GM03348 (cell line): ENCODE measurements at places on chromosomes 16 and 17.

DNA sequence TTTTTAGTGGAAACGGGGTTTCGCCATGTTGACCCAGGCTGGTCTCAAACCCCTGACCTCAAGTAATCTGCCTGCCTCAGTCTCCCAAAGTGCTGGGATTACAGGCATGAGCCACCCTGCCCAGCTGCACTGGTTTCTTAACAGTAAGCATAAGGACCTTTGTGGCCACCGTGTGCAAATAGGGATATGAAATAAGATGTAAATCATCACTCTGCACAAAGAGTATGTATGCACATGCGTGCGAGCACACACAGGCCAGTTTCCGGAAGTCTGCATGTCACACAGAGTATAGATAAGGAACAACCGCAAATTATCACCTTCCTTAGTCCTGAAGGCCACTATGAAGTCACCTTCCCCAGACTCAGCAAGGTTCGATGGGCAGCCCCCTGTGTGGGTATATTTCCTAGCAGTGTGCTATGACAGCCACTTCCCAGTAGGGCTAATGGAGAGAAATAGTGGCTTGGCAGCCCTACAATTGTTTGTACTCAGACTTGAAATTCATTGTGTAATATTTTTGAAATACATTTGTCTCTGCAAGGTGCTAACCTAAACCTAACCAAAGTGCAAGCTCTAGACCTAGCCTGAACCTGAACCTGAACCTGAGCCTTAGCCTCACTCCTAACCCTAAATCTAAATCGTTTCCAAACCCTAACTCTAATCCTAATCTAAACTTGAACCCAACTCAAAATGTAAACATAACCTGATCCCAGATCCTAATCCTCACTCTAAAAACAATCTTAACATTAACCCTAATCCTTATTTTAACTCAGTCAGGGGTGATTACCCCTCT lies 48.4 kb upstream of the SKAP1 start:
- DNase-seq: no peak

GRCh38 chr17:45305530-45306087 lies 11.2 kb downstream of the MAP3K14 start:
- DNase-seq: no peak

DNA sequence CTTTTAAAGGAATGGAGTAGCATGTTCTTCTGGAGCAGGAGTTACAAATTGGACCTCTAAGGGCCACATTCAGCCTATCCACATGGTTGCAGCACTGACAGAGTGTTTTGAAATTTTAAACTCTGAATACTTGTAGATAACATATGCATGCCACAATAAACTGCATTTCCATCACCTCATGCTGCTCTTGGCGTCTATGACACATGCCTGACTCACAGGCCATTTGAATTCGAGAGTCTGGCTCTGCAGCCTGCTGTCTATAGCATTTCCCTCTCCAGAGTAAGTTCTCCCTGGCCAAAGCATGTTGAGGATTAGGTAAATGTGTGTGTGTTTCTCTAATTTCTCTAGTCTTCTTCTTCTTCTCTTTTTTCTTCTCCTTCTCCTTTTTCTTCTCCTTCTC lies 28.7 kb upstream of the MYOCD start:
- DNase-seq: peak; percentile 64

- DNase-seq: peak; percentile 85
Observed at GRCh38 chr17:29645515-29646051, 22.9 kb upstream of the CORO6 start.

GRCh38 chr16:89040391-89040790 lies 53.3 kb upstream of the ACSF3 start:
- DNase-seq: no peak

DNA sequence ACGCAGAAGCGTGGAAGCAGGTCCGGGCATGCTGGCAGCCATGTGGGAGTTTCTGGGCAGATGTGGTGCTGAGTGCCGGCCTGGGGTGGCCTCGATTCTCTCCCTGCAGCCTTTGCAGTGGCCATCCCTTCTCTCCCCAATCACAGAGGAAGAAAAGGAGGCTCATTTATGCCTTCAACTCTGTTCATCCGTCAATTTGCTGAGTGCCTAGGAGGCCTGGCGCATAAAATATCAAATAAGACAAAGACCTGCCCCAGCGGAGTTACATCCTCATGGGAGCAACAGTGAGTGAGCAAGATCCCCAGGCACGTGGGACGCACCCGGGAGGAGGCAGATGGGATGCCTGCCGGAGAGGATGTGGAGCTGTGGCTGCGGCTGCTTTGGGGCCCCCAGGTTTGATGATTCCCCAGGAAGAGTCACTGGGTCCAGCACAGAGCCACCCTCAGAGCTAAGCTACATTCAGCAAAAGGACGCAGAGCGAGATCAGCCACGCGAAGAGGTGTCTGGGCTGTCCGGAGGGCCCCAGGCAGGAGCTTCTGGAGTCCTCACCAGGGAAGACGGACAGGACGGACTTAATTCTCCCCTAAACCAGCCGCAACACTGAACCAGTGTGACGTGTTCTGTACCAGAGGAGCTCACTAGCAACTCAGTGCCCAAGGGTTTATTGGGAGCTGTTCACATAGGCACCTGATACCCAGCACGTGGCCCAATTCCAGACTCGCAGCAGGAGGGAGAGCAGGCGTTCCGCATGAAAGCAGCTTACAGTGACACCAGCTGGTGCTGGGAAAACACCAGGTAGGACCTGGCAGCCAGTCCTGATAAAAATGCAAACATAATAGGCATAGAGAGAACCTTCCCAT lies 11.3 kb downstream of the CA5A start:
- no peak for DNase-seq

- no peak for DNase-seq
Observed at GRCh38 chr17:5248821-5249479, 14.3 kb upstream of the SCIMP start.

GRCh38 chr16:75647492-75648264 lies at the start of the genes KARS1 and TERF2IP:
Gene KARS1 (minus strand): TSS chr16:75647665. CDS start chr16:75647639, 26 bp downstream.
Gene TERF2IP (plus strand): TSS chr16:75647773. CDS start chr16:75647883, 110 bp downstream.
- peak; percentile 98 for DNase-seq

GRCh38 chr17:50911890-50912289 lies 45.7 kb upstream of the TOB1 start:
- no peak for DNase-seq

GRCh38 chr17:28726226-28726626 lies at the start of gene TLCD1:
Gene TLCD1 (minus strand): TSS chr17:28726233. CDS start chr17:28726097, 136 bp downstream.
- DNase-seq: peak; percentile 93

GRCh38 chr16:53067675-53068074 lies 12.9 kb downstream of the CHD9 start:
- no peak for DNase-seq

DNA sequence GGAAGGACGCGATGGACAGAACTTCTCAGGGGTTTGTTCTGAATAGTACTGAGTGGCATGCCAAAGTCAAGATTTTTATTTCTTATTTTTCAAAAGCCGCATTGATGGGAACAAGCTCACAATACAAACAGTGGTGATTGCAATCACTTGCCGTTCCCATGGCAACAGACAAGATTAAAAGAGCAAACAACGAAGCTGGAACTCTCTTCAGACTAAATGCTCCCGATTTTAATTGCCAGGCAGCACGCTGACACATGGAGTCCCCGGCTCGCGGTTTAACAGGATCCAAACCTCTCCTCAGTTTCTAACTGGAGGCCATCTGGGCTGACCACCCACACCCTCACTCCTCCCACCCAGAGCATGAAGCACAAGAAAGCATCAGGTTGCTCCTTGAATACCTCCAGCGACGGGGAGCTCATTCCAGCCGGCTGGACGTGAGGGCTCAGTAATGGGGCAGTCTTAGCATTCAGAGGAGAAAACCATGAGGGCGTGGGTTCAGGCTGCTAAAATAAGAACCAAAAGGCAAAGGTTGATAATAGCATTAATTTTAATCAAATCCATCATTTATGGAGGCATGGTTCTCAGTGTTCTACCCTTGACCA lies 41.5 kb downstream of the AIPL1 start:
- DNase-seq: no peak

- no peak for DNase-seq
Observed at GRCh38 chr16:27624154-27625049, 74.5 kb downstream of the KATNIP start.

GRCh38 chr17:55144518-55144917 lies 120.2 kb upstream of the HLF start:
- no peak for DNase-seq

GRCh38 chr17:80419255-80419654 lies 4.3 kb downstream of the ENDOV start:
- no peak for DNase-seq

- no peak for DNase-seq
Observed at GRCh38 chr17:42803074-42803883, 4.6 kb downstream of the CNTD1 start.

DNA sequence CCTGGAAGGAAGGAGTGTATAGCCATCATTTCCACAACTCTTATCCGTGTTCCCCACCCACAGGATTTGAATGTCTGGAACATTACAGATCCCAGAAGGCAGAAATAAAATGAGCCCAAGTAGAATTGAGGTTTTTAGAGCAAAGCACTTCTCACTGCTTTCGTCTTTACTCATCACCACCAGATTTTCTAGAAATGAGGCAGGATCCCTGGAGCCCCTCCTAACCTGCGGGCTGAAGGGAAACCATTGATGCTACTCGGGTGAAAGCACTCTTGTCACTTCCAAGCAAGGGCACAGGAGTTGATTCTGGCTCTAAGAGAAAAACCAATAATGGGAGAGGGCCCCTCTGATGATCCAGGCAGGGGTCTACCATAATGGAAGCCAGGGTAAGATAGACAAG lies 2.8 kb upstream of the ALDOC start:
- DNase-seq: no peak

GRCh38 chr17:15452746-15453145 lies 14.7 kb downstream of the CDRT4 start:
- DNase-seq: no peak

DNA sequence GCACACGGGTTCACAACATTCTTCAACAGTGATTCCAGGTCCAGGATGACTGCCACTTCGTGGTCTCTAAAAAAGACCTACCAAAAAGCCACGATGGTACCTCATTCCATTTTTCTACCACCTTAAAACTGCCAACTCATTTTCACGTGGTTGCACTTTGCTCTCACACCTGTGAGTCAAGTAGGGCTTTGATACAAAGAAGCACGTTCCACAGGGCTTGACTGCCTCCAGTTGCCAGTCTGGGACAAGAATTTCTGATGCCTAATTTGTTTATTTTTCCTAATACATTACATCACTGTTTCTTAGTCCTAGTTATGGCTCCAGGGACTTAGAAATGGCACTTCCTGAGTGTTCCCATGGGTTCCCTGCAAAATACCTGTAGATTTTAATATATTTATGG lies 911.6 kb upstream of the EEF2KMT start:
- no peak for DNase-seq

DNA sequence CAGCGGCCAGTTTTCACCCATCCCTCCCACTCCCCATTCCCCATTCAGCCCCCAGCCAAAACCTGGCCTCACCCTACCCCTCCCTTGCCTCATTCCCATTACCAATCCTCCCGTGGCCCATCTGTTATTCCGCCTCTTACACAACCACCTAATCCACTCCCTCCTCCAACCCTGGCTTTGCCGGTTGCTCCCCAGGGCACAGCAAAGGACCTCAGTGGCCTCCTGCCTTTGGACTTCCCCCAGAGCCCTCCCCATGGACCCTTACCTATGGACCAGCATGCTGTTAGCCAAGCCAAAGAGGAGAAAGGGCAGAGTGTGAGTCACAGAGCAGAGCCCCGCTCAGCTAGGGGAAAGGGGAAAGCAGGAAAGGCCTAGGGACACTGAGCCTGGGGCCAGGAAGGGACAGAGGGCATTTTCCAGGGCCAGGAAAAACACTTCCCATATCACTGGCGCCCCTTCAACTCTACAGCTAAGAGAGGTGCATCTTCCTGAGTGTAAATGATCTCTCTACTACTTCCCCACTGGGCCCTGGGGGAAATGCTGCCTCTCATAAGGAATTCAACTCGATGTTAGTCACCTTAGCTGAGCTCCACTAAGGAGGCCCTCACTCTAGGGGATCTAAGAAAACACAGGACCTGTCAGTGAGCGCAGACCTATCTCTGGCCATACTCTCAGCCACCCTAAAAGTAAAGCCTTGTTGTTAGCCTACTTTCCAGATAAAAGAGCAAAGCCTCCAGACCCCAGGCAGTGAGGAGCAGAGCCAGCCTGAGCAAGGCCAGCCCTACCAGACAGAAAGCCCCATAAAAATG lies 10.6 kb downstream of the PEMT start:
- DNase-seq: no peak

DNA sequence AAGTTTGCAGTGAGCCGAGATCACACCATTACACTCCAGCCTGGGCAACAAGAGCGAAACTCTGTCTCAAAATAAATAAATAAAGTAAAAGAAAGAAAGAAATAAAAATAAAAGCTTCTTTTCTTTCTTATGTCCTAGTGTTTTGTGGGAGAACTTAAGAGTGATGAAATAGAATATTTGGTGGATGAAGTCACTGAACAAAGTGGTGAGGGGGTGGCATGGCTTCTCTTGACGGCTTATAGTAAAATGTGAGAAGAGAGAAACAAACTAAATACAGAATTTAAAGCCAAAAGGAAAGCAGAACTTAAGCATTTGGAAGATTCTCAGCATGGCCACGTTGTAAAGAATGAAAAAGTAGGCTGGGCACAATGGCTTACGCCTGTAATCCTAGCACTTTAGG lies 15.3 kb downstream of the SGF29 start:
- no peak for DNase-seq

DNA sequence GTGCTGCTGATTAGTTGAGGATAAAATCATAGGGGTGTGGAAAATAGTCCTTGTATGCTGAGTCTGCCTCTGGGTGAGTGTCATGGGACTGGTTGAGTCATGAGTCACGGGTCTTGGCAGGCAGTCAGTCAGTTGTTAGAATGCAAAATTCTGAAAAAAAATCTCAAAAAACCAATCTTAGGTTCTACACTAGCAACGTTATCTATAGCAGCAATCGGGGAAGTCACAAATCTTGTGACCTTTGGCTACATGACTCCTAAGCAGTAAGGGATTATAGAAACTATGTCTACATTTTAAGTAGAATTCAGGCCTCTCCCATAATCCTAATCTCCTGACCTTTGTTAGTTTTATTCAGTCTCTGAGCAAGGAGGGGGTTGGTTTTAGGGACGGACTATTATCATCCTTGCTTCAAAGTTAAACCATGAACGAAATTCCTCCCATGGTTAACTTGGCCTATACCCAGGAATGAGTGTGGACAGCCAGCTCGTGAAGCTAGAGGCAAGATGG lies 18.0 kb upstream of the PMFBP1 start:
- DNase-seq: no peak

DNA sequence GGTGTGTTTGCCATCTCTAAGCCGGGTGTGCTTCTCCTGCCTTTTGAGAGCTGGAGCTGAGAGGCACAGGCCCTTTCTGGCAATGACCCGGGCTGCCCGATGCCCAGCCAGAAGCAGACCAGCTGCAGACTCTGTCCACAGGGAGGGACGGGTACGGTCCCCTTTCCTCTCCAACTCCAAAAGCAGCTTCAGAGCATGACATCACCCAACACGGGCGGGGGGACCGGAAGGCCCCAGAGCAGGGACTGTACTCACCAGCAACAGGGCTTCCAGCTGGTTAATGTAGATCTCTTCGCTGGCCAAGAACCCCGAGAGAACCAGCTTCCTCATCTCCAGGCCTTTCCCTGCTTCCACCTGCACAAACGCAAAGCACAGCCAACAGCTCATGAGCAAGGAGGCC lies 79.4 kb downstream of the ABR start:
- no peak for DNase-seq
